CD4-positive, alpha-beta T cell treated with Interleukin-4 for 1 hour (primary cell): ENCODE measurements at places on chromosomes 2 and 18.

GRCh38 chr2:113677330-113677729 is 50.3 kb downstream of the RABL2A start:
- DNase-seq, result no peak

- no peak for DNase-seq
These were observed 60.9 kb downstream of the KCTD1 start for GRCh38 chr18:26487437-26487836.

- no peak for DNase-seq
These were observed 347.0 kb upstream of the ID2 start for GRCh38 chr2:8334866-8335325.

DNA sequence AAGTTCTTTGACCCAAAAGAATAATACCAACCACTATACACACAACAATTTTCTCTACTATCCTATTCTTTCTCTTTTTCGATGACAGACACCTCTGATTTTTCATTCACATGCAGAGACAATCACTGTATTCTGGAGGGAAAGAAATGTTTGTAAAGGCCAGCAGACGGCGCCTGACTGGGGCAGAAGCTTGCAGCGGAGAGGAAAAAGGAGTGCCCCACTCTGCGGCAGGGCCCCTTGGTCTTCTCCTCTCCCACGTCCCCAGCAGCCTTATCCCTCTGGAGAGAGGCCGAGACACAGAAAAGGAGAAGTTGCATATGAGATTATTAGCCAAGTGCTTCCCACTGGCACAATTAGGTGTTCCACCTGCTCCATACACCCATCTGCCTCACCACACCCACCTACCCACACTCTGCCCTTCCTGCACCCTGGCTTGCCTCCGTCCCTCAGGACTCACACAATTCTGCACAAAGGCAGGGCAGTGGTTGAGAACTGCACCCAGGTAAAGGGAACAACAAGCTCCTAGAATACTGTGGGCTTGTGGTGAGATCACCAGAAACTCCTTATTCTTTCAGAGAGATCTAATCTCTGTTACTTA is 687.3 kb downstream of the NRXN1 start:
- no peak for DNase-seq

- no peak for DNase-seq
These were observed 145.8 kb downstream of the MCFD2 start for GRCh38 chr2:46769809-46770208.

DNA sequence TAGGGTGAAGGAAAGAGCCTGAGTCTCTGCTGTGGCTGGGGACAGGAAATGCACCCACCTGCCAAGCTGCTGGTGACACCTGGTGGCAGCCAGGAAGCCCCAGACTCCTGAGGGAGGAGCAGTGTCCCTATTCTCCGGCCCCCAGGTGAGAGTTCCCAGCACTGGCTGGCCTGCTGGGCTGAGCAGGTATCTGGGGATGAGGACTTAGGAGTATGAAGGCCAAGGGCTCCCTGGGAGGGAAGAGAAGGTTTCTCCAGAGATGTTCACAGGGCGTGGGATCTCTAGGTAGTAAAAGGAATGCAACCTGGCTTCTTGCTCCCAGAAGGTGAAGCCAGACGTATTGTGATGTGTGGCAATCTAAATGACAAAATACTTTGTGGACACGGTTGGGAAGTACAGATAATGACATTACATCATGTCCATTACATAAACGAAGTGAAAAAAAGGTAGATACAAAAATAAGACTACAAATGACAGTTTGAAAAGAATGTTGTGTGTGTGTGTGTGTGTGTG is 75.8 kb upstream of the SLC1A4 start:
- DNase-seq, result peak; percentile 13

- peak; percentile 64 for DNase-seq
These were observed at the start of gene VPS54 for GRCh38 chr2:64019083-64019974. VPS54 (minus strand) TSS chr2:64019428; CDS start chr2:63983999, 35,429 bp downstream.

- no peak for DNase-seq
These were observed 53.1 kb upstream of the DLX2 start for GRCh38 chr2:172155752-172156151.

DNA sequence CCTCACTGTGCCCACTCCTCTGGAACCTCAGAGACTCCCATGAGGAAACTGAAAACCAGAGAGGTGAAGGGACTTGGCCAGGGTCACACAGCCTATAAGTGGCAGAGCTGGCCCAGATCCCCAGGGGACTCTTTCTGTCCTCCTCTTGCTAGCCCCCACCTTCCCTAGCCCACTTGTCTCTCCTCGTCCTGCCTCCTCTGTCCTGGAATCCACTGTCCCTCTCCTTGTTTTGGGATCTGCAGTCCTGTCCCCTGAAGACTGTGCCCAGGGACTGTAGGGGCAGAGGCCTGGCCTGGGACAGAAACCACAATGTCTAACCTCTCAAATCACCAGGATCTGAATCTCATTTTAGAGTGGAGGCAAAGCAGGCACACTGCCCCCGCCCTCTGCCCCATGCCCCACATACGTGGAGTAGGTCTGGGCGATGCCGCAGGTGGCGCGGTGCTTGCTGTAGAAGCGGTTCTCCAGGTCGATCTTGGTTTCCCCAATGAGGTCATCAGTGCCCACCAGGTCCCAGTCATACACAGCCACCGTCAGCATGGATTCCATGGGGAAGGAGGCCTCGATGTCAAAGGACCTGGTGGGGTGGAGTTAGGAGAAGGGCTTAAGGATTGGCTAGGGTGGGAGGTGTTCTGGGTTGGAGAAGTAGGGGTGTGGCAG is 12.5 kb downstream of the OTOF start:
- no peak for DNase-seq

DNA sequence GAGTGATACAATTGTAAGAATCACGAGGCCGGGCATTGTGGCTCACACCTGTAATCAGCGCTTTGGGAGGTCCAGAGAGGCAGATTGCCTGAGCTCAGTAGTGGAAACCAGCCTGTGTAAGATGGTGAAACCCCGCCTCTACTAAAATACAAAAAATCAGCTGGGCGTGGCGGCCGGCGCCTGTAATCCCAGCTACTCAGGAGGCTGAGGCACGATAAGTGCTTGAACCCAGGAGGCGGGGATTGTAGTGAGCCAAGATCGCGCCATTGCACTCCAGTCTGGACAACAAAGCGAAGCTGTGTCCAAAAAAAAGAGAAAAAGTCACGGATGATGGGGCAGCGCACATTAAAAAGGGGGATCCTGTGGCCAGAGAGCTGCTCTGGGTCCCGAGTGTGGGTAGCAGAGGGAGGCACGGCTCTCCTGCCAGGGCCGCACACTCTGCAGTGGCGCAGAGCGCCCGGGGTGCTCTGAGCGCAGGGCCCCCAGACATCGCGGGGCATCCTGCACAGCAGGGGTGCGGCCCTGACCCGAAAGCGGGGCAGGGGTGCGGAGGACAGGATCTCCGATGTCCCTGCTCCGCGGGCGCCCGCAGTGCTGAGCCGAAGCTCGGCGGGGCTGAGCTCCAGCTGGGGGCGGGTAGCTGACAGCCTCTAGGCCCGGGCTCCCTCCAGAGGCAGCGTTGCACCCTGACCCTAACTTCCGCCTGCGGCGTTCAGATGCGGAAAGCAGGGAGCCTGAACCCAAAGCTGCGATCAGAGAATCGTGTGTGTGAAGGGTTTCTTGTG is 30.4 kb upstream of the RAB6D start:
- DNase-seq, result no peak

- no peak for DNase-seq
These were observed 13.1 kb upstream of the SUMO1 start for GRCh38 chr2:202251494-202251893.

- no peak for DNase-seq
These were observed 40.4 kb downstream of the LDLRAD4 start for GRCh38 chr18:13258921-13259320.

GRCh38 chr2:23519334-23519651 is 134.3 kb downstream of the KLHL29 start:
- no peak for DNase-seq

DNA sequence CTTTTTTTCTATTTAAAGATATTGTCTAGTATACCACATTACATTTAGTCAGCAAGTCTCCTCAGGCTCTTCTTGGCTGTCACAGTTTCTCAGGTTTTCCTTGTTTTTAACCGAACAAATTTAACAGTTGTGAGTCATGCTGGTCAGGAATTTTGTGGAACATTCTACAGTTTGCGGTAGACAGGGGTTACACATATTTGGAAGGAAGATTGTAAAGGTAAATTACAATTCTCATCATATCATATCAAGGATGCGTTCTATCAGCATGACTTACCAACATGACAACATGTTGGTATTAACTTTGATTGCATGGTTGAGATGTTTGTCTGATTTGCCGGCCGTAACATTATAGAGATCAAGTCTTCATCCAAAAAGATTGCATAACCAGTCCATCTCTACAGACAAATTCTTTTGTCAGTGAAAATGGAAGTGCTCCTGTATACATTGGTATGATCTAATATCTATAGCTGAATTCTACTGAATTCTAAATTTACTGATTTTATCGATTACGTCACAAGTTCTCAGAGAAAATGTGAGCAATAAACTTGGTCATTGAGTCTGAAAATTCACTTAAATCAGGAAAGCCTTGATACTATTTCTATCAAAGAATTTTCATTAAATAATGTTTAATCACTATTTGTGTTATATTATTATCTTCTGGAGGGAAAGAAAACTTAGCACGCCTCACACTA is 664.4 kb upstream of the SLC8A1 start:
- no peak for DNase-seq

GRCh38 chr2:195561116-195561921 is 95.7 kb upstream of the SLC39A10 start:
- DNase-seq, result no peak

- no peak for DNase-seq
These were observed 123.4 kb downstream of the MTCL1 start for GRCh38 chr18:8828798-8829197.

DNA sequence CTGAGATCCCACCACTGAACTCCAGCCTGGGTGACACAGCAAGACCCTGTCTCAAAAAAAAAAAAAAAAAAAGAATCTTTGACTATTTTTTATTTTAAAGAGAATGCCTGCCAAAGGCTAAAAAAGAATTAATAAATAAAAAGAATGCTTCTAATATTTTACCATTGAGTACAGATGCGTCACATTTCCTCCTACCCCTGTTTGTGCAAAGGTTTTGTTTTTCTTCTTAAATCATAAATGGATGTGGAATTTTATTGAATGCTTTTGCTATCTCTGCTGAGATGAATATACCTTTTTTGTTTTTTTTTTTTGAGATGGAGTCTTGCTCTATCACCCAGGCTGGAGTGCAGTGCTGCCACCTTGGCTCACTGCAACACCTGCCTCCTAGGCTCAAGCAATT is 22.8 kb downstream of the CYBRD1 start:
- no peak for DNase-seq

- DNase-seq, result no peak
These were observed 567.4 kb downstream of the TSN start for GRCh38 chr2:122322815-122323214.

DNA sequence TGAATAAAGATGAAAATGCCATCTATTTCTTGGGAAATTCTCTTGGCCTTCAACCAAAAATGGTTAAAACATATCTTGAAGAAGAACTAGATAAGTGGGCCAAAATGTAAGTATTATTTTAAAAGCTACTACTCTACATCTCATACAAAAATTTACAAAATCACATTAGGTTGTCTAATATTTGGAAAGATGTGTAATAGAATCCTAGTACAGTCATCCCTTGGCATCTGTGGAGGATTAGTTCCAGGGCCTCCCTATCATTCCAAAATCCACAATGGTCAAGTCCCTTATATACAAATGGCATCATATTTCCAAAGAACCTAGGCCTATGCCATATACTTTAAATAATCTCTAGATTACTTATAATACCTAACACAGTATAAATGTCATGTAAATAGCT is 41.2 kb downstream of the KYNU start:
- no peak for DNase-seq

- no peak for DNase-seq
These were observed 95.6 kb downstream of the LAMA3 start for GRCh38 chr18:23784832-23785245.

- no peak for DNase-seq
These were observed 126.2 kb downstream of the MTCL1 start for GRCh38 chr18:8831531-8831930.

DNA sequence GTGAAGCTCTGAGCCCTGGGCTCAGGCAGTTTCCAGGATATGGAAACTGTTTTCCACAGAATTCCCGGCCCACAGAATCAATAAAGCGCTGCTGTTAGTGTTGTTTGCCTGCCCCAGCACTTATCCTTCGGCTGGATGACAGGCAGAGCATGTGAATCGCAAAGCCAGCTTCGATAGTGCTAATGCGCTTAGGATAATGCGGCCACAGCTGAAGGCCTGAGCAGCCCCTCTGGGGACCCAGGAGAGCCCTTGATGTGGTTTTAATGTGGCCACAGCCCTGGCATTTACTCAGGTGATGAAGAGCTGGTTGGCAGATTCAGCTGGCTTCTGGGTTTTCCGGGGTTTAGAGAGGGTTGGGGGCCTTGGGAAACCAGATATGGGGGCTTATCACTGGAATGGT is 23.7 kb downstream of the PCARE start:
- no peak for DNase-seq
